ENCODE measurements at places on chromosomes 3 and 15.

- DNase-seq, result no peak
These were observed 58.7 kb downstream of the WNT7A start for GRCh38 chr3:13821126-13821525.

- no peak for DNase-seq
These were observed 417.4 kb upstream of the DPH6 start for GRCh38 chr15:35963326-35963725.

DNA sequence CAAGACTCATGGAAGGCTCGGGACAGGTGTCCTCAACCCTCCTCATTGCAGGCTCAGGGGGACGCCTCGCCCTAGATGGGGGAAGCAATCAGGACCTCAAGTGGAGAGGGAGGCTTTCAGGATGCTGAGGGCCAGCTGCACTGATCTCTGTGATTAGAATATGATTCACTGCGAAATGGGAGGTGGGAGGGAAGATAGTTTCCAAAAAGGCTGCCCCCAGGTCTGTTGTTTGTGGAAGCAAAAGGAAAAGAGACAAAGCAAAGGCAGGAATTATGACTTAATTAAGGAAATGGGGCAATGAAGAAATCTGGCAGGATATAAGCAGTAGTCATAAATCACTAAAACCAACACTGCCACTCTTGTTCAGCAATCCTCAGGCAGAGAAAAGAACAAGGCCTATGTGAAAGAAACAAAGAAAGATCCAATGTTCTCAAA lies 85.6 kb upstream of the ABHD17C start:
- no peak for DNase-seq

DNA sequence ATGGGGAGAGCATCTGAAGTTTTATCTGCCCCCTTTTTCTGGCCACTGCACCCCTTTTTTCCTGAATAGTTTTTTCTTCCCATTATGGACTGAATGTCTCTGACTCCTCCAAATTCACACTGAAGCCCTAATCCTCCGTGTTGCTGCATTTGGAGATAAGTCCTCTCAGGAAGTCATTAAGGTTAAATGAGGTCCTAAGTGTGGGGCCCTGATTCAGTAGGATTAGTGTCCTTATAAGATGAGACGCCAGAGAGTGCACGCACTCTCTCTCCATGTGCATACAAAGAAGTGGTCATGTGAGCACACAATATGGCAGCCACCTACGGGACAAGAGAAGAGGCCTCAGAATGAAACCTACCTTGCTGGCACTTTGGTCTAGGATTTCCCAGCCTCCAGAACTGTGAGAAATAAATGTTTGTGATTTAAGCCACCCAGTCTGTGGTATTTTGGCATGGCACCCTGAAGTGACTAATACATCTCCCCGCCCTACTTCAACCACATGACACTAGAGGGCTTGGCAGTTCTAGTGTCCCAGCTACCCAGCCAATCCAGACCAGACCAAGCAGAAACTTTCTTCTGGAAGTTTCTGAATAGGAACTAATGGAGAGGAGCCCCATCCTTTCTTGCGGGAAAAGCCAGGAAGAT lies 191.3 kb downstream of the PDE8A start:
- DNase-seq, result no peak

DNA sequence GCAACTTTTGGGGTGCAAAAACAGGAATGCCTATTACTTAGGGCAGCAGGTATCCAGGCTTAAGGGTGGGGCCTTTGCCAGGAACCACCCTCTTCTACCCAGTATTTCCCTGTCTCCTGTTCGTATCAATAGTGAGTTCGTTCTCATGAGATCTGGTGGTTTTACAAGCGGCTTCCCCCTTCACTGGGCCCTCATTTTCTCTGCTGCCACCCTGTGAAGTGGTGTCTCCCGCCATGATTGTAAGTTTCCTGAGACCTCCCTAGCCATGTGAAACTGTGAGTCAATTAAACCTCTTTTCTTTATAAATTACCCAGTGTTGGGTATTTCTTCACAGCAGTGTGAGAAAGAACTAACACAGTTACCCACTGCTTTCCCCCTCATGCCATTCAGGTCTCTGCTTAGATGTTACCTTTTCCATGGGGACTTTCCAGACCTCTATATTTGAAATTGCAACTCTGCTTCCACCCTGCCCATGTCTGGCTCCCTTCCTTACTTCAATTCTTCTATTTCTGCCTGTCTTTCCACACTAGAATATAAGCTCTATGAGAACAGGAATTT lies 23.9 kb upstream of the TRA2B start:
- no peak for DNase-seq

- peak; percentile 56 for DNase-seq
These were observed 23.5 kb downstream of the MYH15 start for GRCh38 chr3:108486941-108487340.

- no peak for DNase-seq
These were observed 28.5 kb upstream of the SFMBT1 start for GRCh38 chr3:53074366-53074696.

DNA sequence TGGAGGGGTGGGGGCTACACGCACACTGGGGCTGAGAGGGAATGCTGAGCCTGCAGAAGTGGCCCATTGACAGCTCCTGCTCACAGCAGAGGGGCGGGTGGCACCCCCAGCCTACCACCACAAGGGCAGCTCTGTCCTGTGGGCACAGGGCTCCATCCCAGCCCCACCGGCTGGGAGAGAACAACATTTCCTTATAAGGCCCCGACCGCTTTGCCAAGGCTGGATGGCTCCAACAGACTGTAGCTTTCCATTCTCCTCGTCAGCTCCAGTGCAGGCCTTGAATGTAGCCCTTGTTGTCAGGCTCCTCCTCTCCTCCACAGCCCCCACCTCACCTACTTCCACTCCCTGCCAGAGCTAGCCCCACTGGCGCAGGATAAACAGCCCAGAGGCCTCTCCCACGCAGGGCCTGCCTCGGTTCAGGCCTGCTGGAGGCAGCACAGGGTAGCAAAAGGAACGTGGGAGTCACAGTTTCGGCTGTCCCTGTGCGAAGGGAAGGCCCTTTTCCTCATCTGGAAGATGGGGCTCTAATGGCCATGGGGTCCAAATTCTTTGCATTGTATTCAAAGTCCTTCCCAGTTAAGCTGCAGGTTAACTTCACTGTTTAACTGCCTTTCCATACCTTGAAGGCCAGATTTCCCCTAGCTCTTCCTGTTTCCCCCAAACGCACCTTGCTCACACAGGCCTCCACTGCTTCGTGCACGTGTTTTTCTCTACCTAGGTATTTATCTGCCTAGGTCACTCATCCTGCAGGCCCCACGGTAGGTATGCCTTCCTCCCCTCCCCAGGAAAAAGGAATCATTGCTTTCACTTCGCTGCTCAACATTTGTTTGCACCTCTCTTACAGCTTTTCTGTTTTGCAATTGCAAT lies 101.6 kb upstream of the LPP start:
- DNase-seq, result peak; percentile 72

- no peak for DNase-seq
These were observed 105.7 kb downstream of the LRTM1 start for GRCh38 chr3:54822206-54822605.

DNA sequence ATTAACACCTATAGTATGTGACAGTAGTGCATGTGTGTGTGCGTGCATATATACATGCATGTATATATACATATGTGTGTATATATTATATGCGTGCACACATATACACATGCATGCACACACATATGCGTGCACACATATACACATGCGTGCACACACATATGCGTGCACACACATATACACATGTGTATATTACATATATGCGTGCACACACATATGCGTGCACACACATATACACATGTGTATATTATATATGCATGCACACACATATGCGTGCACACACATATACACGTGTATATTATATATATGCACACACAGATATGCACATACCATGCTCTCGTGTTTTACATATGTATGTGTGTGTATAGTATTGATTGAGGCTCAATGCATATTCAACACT lies 42.0 kb upstream of the MAP3K13 start:
- no peak for DNase-seq

DNA sequence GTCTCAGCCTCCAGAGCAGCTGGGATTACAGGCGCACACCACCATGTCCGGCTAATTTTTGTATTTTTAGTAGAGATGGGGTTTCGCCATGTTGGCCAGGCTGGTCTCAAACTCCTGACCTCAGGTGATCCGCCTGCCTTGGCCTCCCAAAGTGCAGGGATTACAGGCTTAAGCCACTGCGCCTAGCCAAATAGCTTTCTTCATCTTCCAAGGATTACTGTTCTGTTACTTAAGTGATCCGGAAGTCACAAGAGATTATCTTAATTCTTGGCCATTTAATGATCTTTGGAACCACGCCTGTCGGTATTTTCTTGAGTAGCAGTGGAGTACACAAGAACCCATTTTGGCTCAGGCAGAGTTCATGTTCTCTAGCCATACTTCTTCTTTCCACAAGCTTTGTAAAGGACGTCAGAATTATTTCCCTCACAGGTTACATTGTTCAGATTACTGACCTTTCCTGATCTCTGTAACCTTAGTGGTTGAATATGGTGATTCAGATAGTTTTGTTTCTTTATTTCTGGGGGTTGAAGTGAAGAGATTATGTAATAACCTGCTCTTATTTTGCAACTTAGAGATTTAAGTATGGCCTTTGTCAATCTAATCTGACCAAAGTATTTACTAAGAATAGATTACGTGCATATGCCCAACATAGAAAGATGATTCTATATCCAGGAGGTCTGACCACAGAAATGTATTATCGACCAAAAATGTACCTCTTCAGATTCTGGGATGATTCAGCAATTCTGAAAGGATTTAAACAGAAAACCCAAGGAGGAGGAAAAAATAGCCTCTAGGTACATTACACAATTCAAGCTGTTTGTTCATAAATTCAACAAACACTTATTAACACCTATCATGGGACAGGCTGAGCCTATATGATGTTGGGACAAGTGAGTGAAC lies 132.2 kb downstream of the GREM1 start:
- no peak for DNase-seq

GRCh38 chr3:58868097-58868779 lies 181.6 kb downstream of the CFAP20DC start:
- DNase-seq, result no peak

DNA sequence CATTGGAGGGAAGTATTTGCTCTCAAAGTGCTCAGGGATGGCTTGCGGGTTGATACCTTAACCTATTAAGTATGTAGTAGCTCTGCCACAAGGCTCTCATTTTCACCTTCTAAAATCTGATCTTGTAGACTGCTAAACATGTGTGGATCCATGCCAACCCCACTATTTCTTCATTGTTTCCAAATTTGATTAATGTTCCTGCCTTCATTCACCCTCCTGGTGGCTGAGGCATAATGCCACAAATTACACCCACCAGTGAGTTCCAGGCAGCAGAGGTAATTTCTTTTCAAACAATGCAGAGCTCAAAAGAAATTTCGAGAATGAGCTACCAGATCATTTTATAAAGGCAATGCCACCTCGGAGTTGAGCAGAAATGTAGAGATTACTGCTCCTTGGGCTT lies 71.0 kb downstream of the EDEM1 start:
- no peak for DNase-seq

DNA sequence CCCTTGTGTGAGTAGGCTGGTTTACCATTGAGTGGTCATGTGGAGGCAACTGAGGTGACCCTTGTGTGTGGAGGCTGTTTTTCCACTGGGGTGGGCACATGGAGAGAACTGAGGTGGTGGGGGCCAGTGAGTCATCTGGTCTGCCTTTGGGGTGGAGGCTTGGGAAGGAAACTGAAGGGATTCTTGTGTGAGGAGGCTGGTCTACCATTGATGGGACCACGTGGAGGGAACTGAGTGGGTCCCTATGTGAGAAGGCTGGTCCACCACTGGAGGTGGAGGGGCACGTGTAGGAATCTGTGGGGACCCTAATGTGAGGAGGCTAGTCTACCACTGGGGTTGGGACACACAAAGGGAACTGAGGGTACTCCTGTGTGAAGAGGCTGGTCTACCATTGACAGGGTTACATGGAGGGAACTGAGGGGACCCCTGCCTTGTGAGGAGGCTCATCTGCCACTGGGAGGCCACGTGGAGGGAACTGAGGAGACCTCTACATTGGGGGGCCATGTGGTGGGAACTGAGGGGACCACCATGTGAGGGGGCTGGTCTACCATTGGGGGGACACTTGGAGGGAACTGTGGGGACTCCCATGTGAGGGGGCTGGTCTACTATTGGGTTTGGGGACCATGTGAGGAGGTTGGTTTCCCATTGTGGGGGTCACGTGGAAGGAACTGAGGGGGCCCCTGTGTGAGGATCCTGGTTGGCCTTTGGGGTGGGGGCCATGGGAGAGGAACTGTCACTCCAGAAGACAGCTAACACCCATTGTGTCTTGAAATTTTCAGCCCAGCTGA lies 164.5 kb downstream of the WNT7A start:
- no peak for DNase-seq

DNA sequence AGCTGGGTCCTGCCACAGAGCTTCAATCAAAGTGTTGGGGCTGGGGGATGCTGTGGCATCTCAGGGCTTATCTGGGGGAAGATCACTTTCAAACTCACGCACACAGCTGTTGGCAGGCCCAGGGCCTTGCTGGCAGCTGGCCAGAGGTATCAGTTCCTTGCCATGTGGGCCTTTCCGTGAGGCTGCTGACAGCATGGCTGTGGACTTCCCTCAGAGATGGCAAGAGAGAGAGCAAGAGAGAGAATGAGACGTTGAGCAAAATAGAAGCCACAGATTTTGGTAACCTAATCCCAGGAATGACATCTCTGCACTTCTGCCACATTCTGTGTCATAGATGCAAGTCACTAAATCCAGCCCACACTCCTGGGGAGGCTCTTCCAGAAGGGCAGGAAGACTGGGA lies 91.0 kb downstream of the TPRG1 start:
- DNase-seq, result peak; percentile 41

- no peak for DNase-seq
These were observed 311.5 kb upstream of the THBS1 start for GRCh38 chr15:39269352-39269751.

GRCh38 chr3:174322789-174323188 lies 536.3 kb upstream of the NAALADL2 start:
- no peak for DNase-seq

DNA sequence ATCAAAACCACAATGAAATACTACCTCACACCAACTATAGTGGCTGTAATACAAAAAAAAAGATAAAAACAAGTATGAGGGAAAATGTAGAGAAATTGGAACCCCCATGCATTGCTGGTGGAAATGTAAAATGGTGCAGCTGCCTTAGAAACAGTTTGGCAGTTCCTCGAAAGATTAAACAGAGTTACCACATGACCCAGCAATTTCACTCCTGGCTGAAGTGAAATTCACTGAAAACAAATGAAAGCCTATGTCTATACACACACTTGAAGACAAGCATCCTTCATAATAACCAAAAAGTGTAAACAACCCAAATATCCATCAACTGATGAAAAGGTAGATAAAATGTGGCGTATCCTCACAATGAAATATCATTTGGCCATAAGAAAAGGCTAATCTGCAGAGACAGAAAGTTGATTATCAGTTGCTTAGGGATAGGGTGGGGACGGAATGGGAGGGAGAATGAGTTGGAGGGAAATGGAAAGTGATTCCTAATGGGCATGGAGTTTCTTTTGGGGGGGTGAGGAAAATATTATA lies 20.1 kb upstream of the RASA2 start:
- no peak for DNase-seq

- no peak for DNase-seq
These were observed 1.1 kb upstream of the FBLN2 start for GRCh38 chr3:13547591-13548371.

- DNase-seq, result no peak
These were observed 34.0 kb downstream of the ZDHHC23 start for GRCh38 chr3:113981803-113982202.

GRCh38 chr15:38424101-38424552 lies 29.8 kb upstream of the FAM98B start:
- DNase-seq, result no peak

All from gastrocnemius medialis (tissue), 4 donors.